ENCODE measurements at places on chromosomes 7 and 10.

- DNase-seq: peak; percentile 96
Observed at GRCh38 chr10:21505711-21506278, 19.7 kb downstream of the SKIDA1 start.

- no peak for DNase-seq
Observed at GRCh38 chr10:96856317-96856716, 24.2 kb downstream of the LCOR start.

GRCh38 chr7:25075459-25075858 is 49.6 kb downstream of the CYCS start:
- DNase-seq: no peak

DNA sequence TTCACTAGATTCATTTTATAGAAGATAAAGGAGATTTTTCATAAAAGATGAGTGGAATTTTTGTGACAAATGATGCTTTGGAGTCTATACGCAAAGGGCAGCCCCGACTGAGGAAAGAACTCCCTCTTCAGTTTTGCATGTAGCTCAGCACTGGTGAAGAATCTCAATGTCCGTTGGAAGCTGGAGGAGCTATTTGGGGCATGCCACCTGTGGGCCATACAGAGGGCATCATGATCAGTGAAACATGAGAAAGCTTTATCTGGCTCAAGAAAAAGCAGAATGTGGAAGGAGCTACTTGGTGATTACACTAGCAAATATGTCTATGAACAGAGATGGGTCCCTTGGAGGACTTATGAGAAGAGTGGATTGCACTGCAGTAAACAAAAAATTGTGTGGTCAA is 1359.3 kb downstream of the REEP3 start:
- DNase-seq: no peak

GRCh38 chr10:103693812-103694205 is 161.6 kb downstream of the SH3PXD2A start:
- no peak for DNase-seq

- DNase-seq: no peak
Observed at GRCh38 chr7:11747715-11748485, 84.1 kb downstream of the THSD7A start.

DNA sequence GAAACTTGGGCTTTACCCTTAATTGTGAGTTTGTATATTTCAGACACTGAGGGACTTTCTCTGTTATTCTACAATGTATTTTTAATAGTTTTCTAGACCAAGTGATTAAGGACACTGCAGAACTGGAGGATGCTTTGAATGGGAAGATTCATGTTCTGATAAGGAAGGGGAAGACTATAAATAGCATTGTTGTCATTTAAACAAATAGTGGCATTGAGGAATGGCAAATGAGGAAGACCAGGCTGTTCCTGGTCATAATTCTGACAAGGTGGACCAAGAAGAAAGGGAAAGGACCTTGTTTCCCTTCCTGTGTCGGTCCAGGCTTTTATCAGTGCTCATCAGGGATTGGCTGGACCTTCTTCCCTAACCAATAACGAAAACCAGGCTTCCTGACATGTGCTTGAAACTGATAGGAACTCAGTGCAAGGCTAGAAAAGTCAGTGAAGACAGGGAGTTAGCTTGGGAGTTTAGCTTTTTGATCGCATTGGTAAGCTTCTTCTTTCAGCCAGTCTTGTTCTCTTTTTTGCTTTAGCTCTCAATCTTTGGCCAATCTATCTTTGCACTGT is 116.2 kb downstream of the ITGA8 start:
- DNase-seq: no peak

GRCh38 chr10:69757553-69758309 is 44.0 kb upstream of the COL13A1 start:
- no peak for DNase-seq

- no peak for DNase-seq
Observed at GRCh38 chr10:131942455-131942854, 39.3 kb downstream of the BNIP3 start.

DNA sequence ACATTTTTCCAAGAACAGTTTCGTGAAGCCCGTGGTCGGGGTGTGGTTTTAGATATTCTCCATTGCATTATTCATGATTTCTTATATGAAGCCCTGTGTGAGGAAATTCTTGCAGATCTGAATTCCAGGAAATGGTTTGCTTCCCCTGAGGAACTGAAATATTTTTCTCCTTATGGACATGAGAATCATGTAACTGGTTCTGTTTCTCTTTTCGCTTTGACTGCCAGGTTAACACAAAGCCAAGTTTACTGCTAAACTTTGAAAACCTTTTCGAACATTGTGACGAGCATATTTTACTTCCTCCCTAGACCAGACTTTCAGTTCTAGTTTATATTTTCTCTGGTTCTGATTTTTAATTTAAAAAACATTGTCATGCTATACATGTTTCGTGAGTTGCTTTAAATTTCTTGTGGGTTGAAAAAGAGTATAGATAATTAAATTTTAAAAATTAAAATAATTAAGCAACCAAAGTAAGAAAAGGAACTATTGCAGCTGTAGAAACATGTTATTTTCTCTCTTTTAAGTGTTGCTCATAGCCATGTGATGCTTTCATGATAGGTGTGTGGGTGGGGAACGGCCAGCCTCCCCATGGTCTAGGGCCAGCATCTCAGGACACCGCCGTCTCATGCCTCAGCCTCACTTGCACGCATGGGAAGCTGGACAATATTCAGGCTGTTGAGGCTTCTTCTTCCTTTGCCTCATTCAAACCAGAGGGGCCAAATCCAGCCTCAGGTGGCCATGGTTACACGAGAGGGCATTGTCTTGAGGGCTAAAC is 97.1 kb downstream of the CREB5 start:
- DNase-seq: no peak

DNA sequence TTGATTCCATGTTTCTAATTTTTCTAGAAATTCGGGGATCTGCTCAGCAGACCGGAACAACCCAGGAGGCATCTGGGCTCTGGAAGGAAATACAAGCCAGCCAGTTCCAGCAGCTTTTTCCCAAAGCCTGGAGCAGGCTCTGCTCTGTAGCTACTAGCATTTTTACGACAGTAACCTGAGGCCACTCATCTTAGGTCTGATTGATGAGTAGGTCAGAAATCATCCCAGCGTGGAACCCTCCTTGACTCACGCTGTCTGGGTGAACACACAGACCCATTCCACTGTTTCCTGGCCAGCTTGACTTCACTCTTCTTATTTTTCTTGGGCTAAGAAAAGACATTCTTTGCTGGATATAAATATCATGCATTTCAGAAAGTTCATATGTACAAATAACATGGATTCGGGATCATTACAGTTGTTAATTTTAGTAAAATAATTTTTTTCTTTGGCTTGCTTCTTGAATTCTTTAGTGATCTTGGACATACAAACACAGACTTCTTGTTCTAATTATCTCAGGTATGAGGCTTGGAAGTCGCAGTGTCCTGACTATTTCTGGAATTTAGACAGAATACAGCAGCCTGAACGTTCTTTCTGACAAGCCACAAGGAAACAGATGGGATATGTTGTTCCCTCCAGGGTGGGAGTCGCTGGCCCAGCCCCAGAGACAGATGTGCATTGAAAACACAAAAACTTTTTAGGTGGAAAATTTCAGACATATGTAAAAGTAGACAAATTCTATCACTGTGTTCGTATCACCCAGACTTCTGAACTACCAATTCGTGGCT is 54.6 kb upstream of the PITRM1 start:
- DNase-seq: no peak

DNA sequence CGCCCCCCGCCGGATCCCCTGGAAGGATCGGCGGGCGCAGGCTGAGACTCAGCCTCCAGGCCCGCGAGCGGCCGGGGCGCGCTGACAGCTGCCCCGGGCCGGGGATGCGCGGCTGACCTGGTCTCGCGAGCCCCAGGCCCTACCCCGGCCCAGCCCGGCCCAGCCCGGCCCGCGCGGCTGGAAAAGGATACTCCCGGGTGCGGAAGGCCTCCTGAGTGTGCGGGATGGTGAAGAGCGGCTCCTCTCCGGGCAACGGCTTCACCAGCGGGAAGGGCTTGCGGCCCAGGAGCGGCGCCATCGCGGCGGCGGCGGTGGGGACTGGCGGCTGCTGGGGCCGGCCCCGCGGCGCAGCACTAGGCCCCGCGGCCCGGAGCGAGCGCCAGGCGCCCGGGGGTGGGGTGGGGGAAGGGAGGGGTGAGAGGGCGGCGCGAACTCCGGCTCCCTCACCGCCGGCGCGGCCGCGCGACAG is 423 bp downstream of the BAZ1B start:
- peak; percentile 56 for DNase-seq

DNA sequence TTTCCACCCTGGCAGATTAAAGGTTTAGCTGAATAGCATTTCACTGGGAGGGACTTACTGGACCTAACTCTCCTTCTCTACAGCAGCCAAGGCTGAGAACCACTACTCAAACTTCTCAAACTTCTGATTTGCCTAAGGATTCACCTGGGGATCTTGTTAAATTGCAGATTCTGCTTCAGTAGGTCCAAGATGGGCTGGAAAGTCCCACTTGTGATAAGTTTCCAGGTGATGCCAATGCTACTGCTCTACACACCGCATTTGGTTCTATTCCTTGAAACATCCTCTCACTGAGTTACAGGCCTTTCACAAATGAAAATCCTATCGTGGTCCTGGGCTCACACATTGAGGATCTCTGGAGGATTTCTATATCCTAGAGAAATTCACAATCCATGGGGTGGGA is 147.9 kb downstream of the CHCHD3 start:
- DNase-seq: no peak

GRCh38 chr7:139853506-139854123 is 24.6 kb downstream of the TBXAS1 start:
- DNase-seq: no peak

DNA sequence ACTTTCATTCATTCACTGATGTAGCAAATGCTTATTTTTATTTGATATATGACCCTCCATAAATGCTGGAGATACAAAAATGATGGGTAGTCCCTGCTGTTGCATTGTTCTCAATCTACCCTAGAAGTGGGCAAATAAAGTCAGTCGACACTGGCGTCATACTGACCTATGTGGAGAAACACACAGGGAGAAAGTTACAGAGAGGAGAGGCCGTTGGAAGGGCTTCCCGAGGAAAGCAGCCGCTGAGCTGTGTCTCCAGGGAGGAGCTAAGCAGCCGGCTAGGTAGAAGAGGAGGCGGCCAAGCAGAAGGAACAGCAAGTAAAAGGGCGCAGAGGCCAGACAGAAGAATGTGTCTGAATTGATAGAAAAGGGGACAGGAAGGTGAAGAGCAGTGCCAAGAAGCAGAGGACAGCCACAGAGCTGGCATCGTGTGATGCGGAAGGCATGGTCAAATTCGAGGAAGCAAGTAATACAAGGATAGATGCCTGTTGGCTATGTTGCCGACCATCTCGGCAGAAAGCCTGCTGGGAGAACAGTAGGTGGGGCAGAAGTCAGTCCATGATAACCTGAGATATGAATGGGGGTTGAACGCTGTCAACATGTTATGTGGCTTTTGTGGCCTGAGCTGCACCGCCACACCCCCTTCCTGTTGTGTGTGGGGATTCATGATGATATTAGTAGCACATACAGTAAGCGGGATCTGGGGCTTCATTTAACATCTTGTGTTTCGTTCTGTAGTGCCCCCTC is 25.9 kb downstream of the ST8SIA6 start:
- DNase-seq: no peak

DNA sequence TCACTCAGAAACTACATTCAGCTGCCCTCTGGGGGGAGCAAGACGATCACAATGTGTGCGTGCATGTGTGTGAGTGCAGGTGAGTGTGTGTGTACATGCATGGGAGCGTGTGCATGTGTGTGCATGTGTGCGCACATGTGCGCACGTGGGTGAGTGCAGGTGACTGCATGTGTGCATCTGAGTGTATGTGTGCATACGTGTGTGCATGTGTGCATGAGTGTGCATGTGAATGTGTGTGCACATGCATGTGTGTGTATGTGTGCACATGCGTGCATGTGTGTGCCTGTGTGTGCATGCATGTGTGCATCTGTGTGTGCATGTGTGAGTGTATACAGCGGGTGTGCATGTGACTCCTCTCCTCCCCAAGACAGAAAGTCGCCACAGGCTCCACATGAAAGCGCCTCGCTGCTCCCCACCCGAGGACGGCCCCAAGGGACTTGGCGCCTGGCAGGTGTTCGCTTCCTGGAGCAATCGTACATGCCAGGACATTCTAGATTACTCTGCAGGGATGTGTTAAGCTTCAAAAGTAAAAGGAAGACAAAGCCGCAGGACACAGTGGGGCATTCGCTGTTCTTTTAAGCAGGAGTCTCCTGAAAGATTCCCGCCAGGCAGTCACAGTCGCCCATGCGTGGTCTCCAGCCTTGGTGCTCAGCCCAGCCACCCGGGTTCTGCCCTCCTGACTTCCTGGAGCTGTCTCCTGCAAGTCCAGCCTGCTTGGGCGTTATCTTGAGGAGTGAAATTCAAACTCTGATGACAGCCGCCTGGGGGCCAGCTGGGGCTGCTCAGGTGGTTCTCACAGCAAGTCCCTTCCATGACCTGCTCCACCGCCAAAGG is 42.0 kb upstream of the ADGRA1 start:
- no peak for DNase-seq

- no peak for DNase-seq
Observed at GRCh38 chr7:106313456-106313901, 28.7 kb upstream of the NAMPT start.

DNA sequence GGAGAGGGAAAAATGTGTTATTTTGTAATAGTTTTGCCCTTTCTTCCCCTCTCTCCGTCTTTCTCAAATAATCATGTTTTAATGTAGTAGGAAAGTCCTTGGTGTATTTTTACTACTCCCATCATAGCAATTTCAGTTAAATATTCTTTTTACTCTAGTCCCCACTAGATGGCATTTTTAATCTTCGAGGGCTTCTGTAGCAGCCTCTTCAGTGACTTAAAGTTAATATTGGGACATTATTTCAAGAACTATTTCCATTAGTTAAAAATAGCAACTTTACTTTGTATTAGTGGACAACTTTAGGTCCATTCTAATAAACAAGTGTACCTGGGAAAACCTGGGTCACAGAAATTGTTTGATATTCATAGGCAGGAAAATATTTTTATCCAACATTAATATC is 23.0 kb downstream of the EDRF1 start:
- no peak for DNase-seq

DNA sequence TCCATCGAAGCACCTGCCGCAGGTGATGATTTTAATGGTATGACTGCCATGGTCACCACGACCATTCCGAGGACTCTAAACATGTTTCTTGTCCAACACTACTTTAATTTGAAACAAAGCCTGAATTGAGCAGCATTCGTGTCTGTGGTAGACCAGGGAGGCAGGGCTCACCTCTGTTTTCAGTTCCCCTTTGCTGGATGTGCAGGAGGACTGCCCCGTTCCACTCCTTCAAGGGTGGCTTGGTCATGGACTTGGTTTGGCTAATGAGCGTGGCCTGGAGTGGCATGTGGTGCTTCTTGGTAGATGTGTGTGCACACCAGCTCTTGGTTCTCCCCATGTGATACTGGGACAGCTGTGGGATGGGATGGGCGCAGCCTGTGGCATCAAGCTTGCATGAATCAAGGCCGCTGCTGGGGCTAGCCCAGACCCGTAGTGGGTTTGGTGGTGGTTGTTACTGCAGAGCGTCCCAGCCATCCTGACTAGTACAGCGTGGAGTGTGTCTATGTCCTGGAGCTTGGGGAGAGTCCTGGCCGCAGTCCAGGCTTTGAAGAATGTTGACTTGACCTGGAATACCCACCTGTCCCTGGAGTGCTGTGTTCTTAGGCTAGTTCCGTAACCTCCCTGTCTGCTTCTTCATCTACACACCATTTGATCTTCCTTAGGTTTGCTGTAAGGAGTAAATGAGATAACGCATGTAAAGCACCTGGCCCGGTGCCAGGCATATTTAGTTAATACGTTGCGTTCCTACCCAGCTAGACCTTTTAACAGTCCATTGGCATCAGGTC is 34.8 kb downstream of the MGMT start:
- no peak for DNase-seq

Measured in HuH-7 (cell line).